Ovary (tissue), 10 donors: ENCODE measurements at places on chromosomes 16 and 17. TPM values are rescaled to one million over a fixed set of nuclear protein-coding genes. Genes with fewer than 3 reads are reported as not detected.

DNA sequence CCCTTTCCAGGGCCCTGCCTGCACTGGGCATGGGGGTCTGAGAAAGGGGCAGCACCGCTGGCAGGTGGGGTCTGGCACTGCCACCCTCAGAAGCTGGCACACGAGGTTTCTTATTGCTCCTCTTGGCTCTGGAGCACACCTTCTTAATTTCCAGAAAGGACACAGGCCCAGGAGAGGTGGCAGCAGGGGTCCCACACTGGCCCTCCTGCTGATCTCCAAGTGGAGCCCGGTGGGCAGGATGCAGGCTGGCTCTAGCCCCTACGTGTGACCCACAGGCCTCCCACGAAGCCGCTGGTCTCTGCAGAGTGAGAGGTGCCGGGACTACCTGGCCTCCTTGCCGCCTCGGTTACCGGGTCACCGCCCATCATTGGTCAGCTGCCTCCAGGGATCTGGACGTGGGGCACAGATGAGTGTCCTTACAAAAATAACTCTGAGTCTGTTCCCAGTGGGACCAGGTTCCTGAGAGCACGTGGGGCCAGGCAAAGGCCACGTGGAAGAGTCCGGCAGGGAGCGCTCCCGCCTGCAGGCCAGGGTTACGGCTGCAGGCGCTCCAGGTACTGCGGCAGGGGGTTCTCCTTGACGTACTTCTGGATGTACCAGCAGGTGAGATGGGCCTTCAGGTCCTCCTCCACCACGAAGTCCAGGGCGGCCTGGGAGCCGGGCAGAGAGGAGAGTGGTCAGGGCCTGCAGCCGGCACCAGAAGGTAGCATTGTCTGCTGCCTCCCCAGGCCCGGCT lies 10.3 kb downstream of the NATD1 start:
- no peaks in the 10 kb centered on the region for H3K27me3 ChIP-seq
- no peak for DNase-seq
- H3K36me3 ChIP-seq, result no peaks in the 10 kb centered on the region
- H3K4me1 ChIP-seq, result no peaks in the 10 kb centered on the region

GRCh38 chr17:42346481-42346880 lies 41.8 kb downstream of the STAT3 start:
- H3K27ac ChIP-seq, result no peak overlapping the region
- no peak overlapping the region for H3K4me3 ChIP-seq
- no peaks in the 10 kb centered on the region for H3K36me3 ChIP-seq
- H3K4me1 ChIP-seq, result peaks cover 6% of the 10 kb centered on the region
- H3K27me3 ChIP-seq, result no peaks in the 10 kb centered on the region

DNA sequence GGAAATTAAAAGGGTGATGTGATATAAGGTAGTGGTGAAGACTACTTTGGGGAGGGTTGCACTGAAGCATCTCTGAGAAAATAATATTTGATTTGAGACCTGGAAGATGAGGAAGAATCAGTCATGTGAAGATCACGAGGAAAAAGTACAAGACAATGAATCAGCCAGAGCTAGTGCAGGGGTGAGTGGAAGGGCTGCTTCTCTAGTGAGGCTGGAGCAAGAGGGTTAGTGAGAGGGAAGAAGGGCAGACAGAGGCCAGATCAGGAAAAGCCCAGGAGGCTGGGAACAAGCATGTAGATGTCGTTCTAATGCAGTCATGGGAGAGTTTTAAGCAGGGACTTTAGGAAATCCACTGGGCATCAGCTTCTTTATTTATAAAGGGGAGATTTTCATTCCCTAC lies 504.2 kb upstream of the SALL1 start:
- no peak overlapping the region for H3K4me3 ChIP-seq
- no peak for DNase-seq
- no peak overlapping the region for H3K27ac ChIP-seq

DNA sequence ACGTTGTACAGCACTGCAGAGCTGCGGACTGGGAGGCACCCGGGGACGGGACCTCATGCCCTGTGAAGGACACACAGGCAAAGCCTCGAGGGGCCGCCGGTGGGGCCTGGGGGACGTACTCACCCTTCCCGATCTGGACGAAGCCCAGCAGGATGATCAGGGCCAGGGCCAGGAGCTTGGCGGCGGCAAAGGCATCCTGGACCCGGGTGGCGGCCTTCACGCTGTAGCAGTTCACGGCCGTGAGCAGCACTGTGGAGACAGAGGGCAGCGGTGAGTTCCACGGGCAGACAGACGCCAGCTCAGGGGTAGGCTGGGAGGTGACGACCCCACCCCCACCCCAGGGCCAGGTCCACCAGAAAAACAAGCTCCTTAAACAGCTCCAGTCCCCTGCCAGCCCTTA lies 17.7 kb downstream of the SLC7A5 start:
- H3K4me1 ChIP-seq, result peaks cover 2% of the 10 kb centered on the region
- peak; percentile 32 for DNase-seq
- H3K27ac ChIP-seq, result no peak overlapping the region
- no peaks in the 10 kb centered on the region for H3K27me3 ChIP-seq
- no peak overlapping the region for H3K4me3 ChIP-seq

GRCh38 chr17:17758941-17759563 lies 77.7 kb downstream of the SREBF1 start:
- H3K27ac ChIP-seq, result no peak overlapping the region
- no peak overlapping the region for H3K4me3 ChIP-seq
- no peaks in the 10 kb centered on the region for H3K27me3 ChIP-seq
- no peaks in the 10 kb centered on the region for H3K36me3 ChIP-seq
- peaks cover 1% of the 10 kb centered on the region for H3K4me1 ChIP-seq

SLC52A1 gene
- total RNA-seq, result not detected

DNA sequence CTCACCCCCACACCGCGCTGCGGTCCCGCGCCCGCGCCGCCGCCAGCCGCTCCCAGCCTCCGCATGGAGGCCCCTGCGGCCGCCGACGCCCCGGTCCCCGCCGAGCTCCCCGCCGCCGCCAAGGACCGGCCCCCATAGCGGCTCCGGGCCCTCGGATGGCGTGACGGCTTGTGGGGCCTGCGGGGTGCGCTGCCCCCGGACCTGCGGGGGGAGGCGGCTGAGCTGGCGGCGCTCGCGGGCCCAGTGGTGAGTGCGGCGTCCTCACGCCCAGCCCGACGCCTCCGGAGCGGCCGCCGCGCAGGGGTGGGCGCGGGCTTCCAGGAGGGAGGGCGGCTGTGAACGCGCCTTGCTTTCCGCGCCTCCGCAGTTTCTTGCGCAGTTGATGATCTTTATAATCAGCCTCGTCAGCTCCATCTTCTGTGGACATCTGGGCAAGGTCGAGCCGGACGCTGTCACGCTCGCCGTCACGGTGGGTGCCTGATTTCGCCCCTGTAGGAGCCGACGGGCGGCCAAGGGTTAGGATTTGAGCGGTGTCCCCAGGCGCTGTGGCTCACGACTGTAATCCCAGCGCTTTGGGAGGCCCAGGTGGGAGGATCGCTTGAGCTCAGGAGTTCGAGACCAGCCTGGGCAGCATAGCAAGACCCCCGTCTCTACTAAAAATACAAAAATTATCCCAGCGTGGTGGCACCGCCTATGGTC lies 46.4 kb downstream of the SLC47A1 start:
- H3K36me3 ChIP-seq, result no peaks in the 10 kb centered on the region
- peaks cover 4% of the 10 kb centered on the region for H3K4me1 ChIP-seq
- peak; percentile 72 for DNase-seq

DNA sequence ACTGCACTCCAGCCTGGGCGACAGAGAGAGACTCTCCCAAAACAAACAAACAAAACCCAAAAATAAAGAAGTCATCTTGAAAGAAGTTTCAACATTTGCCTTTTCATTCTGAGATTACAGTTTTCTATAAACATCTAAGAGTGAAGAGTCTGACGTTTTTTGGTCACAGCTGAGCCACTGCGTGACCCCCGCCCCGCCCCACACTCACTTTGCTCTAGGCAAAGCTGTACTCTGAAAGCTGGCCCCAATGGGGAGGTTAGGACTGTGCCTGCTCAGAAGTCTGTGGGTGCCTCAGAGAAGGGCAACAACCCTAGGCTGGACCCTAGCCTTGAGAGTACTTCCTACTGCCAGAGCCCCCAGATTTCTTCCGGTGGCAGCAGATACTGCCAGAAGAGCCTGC lies 19.3 kb downstream of the CYB5D2 start:
- no peaks in the 10 kb centered on the region for H3K4me1 ChIP-seq
- H3K4me3 ChIP-seq, result no peak overlapping the region
- DNase-seq, result no peak
- no peak overlapping the region for H3K27ac ChIP-seq
- H3K36me3 ChIP-seq, result no peaks in the 10 kb centered on the region

DNA sequence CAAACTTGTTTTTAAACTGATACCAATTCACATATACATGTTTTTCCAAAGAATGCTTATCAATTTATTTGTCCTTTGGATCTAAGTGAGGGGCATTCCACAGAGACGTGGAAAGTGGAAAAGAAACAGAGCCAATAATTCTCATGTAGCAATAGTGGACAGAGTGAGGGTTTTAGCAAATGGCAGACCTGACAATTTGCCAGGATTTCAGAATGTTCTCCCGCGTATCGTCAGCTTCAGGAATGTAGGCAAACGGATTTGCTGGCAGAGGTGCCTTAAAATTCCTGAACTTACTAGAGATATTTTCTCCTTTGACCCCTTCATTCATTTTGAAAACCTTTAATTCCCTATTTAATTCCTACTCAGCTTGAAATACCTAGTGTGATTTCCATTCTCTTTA lies 193.4 kb upstream of the CPHXL start:
- no peaks in the 10 kb centered on the region for H3K4me1 ChIP-seq
- DNase-seq, result no peak
- no peak overlapping the region for H3K4me3 ChIP-seq
- no peaks in the 10 kb centered on the region for H3K36me3 ChIP-seq
- H3K27ac ChIP-seq, result no peak overlapping the region

GRCh38 chr17:74892974-74893911 lies at the start of gene FADS6:
FADS6 (minus strand) TSS chr17:74893633; CDS start chr17:74893595, 38 bp downstream.
- H3K4me3 ChIP-seq, result no peak within 1 kb of the TSS
- no peak for DNase-seq

GRCh38 chr16:68617734-68618133 lies 27.4 kb upstream of the CDH3 start:
- no peak for DNase-seq
- H3K36me3 ChIP-seq, result no peaks in the 10 kb centered on the region
- no peak overlapping the region for H3K27ac ChIP-seq

DNA sequence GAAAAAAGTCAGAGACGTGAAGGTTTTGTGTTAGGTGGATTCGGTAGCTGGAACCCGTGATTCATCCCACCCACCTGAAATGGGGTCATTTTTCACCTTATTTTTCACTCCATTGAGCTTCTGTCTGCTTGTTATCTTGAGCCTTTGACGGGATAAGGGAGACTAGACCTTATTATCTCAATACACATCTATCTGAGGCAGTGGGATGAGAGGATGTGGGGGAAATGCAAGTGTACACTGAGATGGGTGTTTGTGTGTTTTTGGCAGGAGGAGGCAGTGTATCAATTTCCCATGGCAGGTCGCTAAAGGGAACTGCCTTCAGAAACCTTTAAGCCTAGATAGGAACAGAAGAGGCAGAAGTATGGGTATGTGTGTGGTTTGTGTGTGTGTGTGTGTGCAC lies 6.2 kb upstream of the NOG start:
- no peaks in the 10 kb centered on the region for H3K4me1 ChIP-seq
- H3K4me3 ChIP-seq, result no peak overlapping the region
- no peaks in the 10 kb centered on the region for H3K36me3 ChIP-seq
- H3K27ac ChIP-seq, result no peak overlapping the region

- no peak overlapping the region for H3K4me3 ChIP-seq
- no peaks in the 10 kb centered on the region for H3K36me3 ChIP-seq
- no peaks in the 10 kb centered on the region for H3K27me3 ChIP-seq
Observed at GRCh38 chr16:1215574-1216295, 9.3 kb downstream of the TPSG1 start.

GRCh38 chr17:35819455-35819854 lies 10.2 kb downstream of the TAF15 start:
- peaks cover 2% of the 10 kb centered on the region for H3K4me1 ChIP-seq
- H3K4me3 ChIP-seq, result no peak overlapping the region
- H3K27ac ChIP-seq, result no peak overlapping the region
- H3K36me3 ChIP-seq, result no peaks in the 10 kb centered on the region

CRYBA1 gene
- not detected for total RNA-seq

- DNase-seq, result no peak
- no peak overlapping the region for H3K27ac ChIP-seq
- no peak overlapping the region for H3K4me3 ChIP-seq
- no peaks in the 10 kb centered on the region for H3K36me3 ChIP-seq
- no peaks in the 10 kb centered on the region for H3K4me1 ChIP-seq
Observed at GRCh38 chr16:7236824-7237410, 95.7 kb upstream of the RBFOX1 start.

ZPBP2 gene
- total RNA-seq, result not detected
